Muscle of arm (tissue), 14 donors: ENCODE measurements at places on chromosomes 2 and 18. TPM values are rescaled to one million over a fixed set of nuclear protein-coding genes. Genes with fewer than 3 reads are reported as not detected.
A peak's percentile ranks its signal among the peaks of the same experiment; 100 is the strongest.

Gene GPR75
- polyA plus RNA-seq = 1.3 TPM

GRCh38 chr2:182593394-182593975 lies 122.6 kb upstream of the DNAJC10 start:
- no peak for DNase-seq

Gene RIF1
- polyA plus RNA-seq = 43.3 TPM

DNA sequence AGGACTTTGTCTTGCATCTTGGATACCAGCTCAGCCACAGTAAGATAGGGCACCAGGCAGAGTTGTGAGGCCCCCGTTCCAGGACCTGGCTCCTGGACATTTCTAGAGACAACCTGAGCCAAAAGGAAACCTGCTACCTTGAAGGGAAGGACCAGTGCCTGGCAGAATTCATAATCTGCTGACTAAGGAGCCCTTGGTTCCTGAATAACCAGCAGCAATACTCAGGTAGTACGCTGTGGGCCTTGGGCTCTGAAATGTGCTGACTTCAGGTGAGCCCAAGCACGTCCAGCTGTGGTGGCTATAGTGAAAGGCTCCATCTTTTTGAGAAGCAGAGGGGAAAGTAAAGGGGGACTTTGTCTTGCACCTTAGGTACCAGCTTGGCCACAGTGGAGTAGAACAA lies 28.5 kb downstream of the SERPINB11 start:
- no peak for DNase-seq

Gene KCMF1
- polyA plus RNA-seq = 47.4 TPM

DNA sequence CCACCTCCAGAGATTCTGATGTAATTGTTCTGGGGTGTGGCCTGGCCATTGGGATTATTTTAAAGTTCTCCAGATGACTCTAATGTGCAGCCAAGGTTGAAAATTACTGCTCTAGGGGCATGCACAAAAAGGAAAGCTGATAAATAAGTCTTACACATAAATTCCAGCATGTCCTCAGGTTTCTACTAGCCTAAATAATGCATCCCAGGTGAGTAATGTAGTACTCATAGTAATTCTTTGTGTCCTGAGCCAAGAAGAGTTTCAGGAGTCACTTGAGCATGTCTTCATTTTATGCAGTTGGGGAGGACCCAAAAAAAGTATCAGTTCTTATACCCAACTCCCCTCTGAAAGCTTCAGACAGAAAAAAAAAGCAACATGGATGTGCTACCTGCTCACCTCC lies 130.1 kb upstream of the SP5 start:
- no peak for DNase-seq

- no peak for DNase-seq
Measured at GRCh38 chr2:113114224-113114945, 13.0 kb upstream of the IL1RN start.

DNA sequence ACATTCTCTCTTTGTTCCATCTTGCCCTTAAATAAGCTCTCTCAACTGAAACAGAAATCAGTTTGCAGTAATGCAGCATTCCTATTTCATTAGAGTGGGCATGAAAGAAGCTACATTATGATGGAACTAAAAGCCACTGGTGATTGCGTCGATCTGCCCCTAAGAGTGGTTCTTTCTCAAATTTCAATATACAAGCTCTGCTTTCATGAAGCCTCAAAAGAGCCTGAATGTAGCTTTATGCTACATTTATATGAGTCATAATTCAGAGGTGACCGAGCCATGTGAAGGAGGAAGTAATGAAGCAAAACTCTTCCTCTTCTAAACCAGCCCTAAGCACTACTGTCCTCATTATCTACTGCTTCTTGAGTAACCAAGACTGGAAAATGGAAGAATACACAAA lies 64.8 kb upstream of the CYTIP start:
- DNase-seq = no peak

GRCh38 chr2:102197389-102198137 lies 10.7 kb downstream of the IL1RL2 start:
- no peak for DNase-seq

Gene CROCC2
- polyA plus RNA-seq = 0.21 TPM

Gene NAT8
- 0.19 TPM for polyA plus RNA-seq

Gene RBM43
- 10.2 TPM for polyA plus RNA-seq

Gene VIL1
- 0.85 TPM for polyA plus RNA-seq

DNA sequence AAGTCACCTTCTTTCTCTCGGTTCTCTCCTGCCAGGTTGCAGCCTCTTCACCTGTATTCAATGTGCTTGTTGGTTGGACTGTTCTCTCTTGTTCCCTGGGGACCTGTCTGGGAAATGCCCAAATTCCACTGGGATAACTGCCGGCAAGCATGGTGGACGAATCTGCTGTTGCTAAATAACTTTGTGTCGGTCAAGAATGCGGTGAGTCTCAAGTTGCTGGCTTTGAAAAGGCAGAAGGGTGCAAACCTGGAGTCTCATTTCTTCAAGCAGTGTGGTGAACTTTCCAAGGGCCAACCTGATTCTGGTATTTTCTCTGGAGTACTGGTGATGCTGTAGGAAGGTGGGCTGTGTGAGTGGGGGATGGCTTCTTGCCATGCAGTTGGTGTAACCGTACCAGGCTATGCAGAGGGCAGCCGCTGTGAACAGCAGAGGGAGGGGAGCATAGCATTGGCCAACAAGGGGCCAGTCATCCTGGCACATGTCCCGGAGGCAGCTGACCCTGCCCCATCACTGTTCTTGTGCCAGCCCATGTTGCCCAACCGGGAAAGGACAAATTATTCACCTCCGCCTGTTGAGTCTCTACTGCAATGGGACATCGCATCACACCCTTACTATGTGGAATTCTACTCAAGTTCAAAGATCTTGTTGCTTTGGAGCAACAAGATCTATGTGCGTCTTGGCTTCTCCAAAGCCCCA lies 88.1 kb upstream of the SEC11C start:
- DNase-seq = no peak

DNA sequence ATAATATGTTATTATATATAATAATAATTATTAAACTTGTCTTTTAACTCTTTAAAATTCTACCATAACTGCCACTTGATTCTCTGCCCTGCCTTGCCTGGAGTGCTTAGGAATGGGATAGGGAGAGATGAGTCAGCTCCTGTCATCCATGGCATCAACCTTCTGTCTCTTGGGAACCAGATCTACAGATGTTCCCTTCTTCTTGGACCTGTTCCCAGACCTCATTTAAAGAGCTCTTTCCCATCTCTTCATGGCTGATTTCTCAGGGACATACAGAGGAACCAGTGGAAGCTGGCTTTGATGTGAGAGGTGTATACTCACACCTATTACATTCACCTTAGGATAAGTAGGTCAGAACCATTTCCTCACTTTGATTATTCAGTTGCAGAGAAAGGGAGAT lies 155.3 kb upstream of the MYO3B start:
- DNase-seq = no peak

- DNase-seq = no peak
Measured at GRCh38 chr2:161207941-161208340, 47.7 kb downstream of the TANK start.

Gene ADI1
- polyA plus RNA-seq = 52.4 TPM

- DNase-seq = peak; percentile 80
Measured at GRCh38 chr2:105409717-105410116, 10.9 kb upstream of the FHL2 start.

Gene PROKR1
- 1.3 TPM for polyA plus RNA-seq

DNA sequence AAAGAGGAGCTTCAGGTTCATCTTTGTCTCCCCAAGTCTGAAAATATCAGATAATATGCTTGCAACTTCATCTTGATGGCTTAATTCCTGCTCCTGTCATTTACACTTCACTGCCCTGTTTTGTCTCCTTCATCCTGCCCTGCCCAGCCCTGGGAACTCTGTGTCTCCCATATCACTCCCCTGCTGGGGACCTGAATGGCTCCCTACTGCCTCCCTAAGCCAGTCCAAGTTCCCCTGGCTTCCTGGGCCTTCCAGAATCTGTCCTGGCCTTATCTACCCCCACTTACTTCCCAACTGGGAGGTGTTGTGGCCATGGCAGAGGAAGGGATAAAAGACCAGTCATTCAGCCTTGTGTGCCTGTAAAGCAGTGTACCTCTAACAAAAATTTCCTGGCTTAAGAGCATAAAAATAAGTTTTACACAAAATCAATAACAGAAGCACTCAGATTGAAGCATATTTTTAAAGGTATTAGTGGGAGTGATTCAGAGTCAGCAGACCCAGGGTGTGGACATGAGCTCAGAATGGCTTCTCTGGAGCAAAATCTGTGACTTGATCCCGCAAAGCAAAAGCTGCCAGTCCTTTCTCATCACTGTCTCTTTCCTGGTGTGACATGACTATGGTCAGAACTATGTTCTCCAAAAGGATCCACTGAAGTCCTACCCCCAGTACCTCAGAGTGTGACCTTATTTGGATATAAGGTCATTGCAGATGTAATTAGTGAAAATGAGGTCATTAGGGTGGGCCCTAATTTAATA lies 59.1 kb downstream of the INO80C start:
- DNase-seq = no peak

GRCh38 chr2:106189764-106190468 lies 4.2 kb downstream of the UXS1 start:
- DNase-seq = no peak

DNA sequence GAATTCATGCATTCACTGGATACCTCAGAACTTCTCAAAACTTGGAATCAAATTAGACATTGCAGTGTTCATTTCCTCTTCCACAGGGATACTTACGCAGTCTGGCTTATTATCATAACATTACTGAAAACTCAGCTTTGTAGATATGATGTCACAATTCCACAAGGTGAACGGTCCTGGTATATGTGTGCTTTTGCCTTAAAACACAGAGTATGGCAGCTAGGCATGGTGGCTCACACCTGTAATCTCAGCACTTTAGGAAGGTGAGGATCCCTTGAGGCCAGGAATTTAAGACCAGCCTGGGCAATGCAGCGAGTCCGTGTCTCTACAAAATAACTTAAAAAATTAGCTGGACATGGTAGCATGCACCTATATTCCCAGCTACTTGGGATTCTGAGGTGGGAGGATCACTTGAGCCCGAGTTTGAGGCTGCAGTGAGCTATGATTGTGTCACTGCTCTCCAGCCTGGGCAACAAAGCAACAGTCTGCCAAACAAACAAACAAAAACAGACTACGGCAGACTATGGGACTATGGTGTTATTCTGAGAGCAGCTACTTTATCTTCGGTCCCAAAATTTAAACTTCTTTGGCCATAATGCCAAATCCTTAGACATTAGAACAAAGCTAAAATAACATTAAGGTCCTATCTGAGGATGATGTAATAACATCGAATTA lies 1191.9 kb upstream of the SLC39A10 start:
- no peak for DNase-seq

DNA sequence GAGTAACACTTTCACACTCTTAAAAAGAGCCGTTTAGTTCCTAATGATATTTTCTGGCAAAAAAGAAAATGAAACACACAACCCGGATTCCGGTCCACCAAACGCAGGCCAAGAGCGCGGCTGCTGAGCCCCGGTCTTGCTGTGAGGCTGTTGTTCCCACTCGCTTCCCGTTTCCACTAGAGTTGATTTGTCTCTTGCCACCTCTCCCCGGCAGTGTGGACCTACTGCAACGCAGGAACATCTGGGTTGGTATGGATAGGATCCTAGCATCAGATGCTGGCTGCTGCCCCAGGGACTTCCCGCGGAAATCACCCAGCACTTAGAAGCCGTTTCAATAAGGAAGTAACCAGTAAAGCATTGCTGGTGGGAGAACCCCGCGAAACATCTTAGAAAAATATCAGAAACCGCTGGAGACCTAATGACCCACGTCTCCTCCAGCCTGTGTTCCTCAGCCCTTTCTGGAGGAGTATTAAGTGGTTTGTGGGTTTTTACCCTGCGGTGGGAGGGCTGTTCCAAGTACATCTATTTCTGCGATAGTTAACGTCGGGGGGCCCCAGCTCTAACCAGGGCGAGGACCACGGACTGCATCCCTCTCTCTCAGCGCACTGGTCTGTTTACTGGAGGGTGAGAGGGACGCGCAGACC lies 939 bp downstream of the DOCK10 start:
- peak; percentile 58 for DNase-seq

DNA sequence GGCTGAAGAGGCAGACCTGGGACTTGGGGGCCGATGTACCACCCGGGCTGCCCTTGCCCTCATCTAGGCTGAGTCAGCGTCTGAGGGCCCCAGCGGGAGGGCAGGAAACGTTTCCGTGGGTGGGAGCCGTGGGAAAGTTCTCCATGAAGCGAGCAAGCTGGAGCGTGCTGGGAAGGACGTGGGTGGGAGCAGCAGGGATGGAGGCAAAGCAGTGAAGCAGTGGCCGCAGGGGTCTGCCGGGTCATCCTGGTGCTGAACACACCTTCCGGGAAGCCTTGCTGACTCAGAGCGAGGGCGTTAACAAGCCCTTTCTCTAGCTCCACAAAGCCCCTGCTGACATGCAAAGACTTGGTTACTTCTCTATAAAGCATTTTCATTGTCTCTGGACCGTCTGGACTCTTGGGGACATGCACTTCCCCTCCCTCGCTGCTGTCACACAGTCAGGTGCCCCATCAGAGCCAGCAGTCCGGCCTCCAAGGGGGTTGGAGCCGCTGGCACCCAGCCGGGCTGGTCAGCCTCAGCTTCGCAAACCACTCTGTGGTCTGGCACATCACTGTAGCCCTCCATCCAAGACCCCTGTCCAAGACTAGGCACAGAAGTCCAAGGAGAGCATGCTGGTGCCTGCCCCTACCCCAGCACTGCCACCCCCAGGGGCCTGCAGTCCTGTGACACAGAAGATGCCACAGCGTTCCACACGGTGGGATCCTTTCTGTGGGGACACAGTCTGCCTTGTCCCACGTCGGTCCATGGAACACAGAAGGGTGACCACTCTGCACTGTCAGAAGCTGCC lies 115.1 kb upstream of the GPC1 start:
- no peak for DNase-seq

- DNase-seq = no peak
Measured at GRCh38 chr2:40388161-40388560, 63.7 kb downstream of the SLC8A1 start.

DNA sequence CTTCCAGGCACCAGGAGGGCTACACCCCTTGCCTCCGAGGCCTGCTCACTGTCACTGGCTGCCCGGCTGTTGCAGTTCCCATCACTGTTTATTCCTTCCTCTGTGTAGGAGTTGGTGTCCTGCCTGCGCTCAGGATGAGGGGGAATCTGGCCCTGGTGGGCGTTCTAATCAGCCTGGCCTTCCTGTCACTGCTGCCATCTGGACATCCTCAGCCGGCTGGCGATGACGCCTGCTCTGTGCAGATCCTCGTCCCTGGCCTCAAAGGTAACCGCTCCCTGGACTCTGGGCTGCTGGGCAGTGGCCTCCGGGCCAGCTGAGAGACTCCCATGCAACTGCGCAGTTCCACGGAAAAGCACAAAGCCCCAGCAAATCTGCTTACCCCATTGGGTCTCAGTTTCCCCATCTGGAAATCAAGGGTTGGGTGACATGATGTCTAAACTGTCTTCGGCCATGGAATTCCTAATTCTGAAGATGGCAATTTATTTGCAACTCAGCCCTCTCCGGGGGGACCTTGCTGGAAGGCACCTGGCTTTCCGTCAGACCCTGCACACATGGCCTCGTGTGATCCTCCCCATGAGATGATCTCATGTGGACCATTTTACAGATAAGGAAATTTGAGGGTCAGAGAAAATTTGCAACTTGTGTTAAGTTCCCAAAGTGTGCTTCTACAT lies 9.4 kb downstream of the COLEC11 start:
- no peak for DNase-seq

Gene ASB18
- 4.2 TPM for polyA plus RNA-seq

- DNase-seq = no peak
Measured at GRCh38 chr2:119553687-119554344, 9.6 kb downstream of the CFAP221 start.

GRCh38 chr2:18975506-18976167 lies 382.8 kb downstream of the OSR1 start:
- DNase-seq = no peak
